ENCODE measurements at places on chromosomes 3 and 15. TPM values are rescaled to one million over a fixed set of nuclear protein-coding genes. Genes with fewer than 3 reads are reported as not detected.

- no peaks in the 10 kb centered on the region for H3K36me3 ChIP-seq
- peak; percentile 10 for DNase-seq
- no peaks in the 10 kb centered on the region for H3K4me1 ChIP-seq
- H3K4me3 ChIP-seq, result no peak overlapping the region
- H3K27me3 ChIP-seq, result no peaks in the 10 kb centered on the region
These were observed 936.1 kb upstream of the NR2F2 start for GRCh38 chr15:95394186-95395067.

- no peak overlapping the region for H3K4me3 ChIP-seq
- no peaks in the 10 kb centered on the region for H3K27me3 ChIP-seq
- H3K27ac ChIP-seq, result no peak overlapping the region
- peaks cover 9% of the 10 kb centered on the region for H3K36me3 ChIP-seq
These were observed 45.7 kb downstream of the POC1A start for GRCh38 chr3:52108302-52109232.

GRCh38 chr15:83734487-83734886, 80.6 kb downstream of the ADAMTSL3 start:
- H3K27ac ChIP-seq, result peak overlapping the region; percentile 92
- peaks cover 34% of the 10 kb centered on the region for H3K4me1 ChIP-seq
- DNase-seq, result peak; percentile 41
- no peak overlapping the region for H3K4me3 ChIP-seq
- H3K27me3 ChIP-seq, result no peaks in the 10 kb centered on the region

- H3K4me3 ChIP-seq, result no peak overlapping the region
- no peaks in the 10 kb centered on the region for H3K27me3 ChIP-seq
- peak; percentile 67 for DNase-seq
These were observed 2.5 kb downstream of the XIRP1 start for GRCh38 chr3:39189959-39190269.

DNA sequence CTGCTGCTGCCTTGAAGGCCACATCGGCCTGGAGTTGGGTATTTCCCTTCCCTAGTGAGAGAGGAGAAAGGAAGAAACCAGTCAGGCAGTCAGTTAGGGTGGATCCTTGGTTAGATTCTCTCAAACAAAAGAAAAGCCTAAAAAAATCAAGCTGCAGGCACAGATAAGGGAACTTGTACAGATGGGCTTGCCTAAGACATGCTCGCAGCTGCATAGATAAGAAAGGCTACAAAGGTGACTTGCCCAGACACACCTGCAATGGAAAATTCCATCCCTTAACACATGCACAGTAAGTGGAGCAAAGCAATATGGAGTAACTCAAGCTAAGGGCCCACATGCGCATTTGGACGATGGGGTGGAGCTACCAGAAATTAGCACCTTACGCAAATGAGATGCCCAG, 199.7 kb upstream of the ARPP21 start:
- no peaks in the 10 kb centered on the region for H3K36me3 ChIP-seq
- no peak overlapping the region for H3K4me3 ChIP-seq
- no peak for DNase-seq
- no peak overlapping the region for H3K27ac ChIP-seq
- no peaks in the 10 kb centered on the region for H3K4me1 ChIP-seq
- no peaks in the 10 kb centered on the region for H3K27me3 ChIP-seq

DNA sequence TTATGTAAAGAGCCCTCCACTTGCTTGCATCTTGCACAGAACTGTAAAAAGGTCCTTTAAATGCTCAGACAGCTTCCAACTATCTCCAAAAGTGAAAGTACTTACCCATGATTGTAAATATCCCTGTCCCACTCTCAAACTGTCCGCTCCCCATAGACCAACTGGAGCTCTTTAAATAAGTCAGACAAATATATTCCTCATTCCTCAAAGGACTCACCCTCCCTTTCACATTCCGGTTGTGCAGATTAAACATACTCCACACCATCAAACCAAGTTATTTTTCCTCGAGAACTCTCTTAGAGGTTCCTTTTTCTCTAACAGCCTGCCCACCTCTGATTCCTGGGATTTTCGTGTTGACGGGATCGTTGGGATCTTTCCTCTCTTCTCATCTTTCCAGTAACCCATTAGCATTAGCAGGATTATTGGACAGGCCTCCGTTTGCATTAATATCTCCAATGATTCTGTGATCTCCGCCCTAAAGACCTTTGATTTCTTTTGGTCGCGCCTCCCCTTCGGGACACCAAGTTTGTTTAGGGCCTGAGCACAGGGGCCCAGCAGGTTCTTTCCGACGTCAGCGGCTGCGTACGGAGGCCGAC, 763 bp downstream of the GOLGB1 start:
- H3K27ac ChIP-seq, result peak overlapping the region; percentile 58
- peak overlapping the region; percentile 85 for H3K4me3 ChIP-seq
- no peak for DNase-seq
- H3K27me3 ChIP-seq, result no peaks in the 10 kb centered on the region
- peaks cover 10% of the 10 kb centered on the region for H3K4me1 ChIP-seq

- peak; percentile 72 for DNase-seq
- H3K4me1 ChIP-seq, result no peaks in the 10 kb centered on the region
- no peaks in the 10 kb centered on the region for H3K27me3 ChIP-seq
- no peak overlapping the region for H3K4me3 ChIP-seq
- no peak overlapping the region for H3K27ac ChIP-seq
- no peaks in the 10 kb centered on the region for H3K36me3 ChIP-seq
These were observed 2.1 kb downstream of the SLC41A3 start for GRCh38 chr3:126081618-126082361.

- no peaks in the 10 kb centered on the region for H3K4me1 ChIP-seq
- no peaks in the 10 kb centered on the region for H3K36me3 ChIP-seq
- no peaks in the 10 kb centered on the region for H3K27me3 ChIP-seq
- DNase-seq, result no peak
- H3K4me3 ChIP-seq, result no peak overlapping the region
These were observed 152.3 kb downstream of the CACNA1D start for GRCh38 chr3:53646723-53647122.

GRCh38 chr3:129563850-129564535, 21.0 kb downstream of the H1-8 start:
- DNase-seq, result no peak
- peaks cover 24% of the 10 kb centered on the region for H3K4me1 ChIP-seq
- H3K27ac ChIP-seq, result no peak overlapping the region

GRCh38 chr3:139127101-139127500, 82.4 kb upstream of the PRR23C start:
- no peak overlapping the region for H3K4me3 ChIP-seq
- DNase-seq, result no peak
- H3K36me3 ChIP-seq, result no peaks in the 10 kb centered on the region
- no peaks in the 10 kb centered on the region for H3K4me1 ChIP-seq
- H3K27ac ChIP-seq, result no peak overlapping the region
- H3K27me3 ChIP-seq, result no peaks in the 10 kb centered on the region

DNA sequence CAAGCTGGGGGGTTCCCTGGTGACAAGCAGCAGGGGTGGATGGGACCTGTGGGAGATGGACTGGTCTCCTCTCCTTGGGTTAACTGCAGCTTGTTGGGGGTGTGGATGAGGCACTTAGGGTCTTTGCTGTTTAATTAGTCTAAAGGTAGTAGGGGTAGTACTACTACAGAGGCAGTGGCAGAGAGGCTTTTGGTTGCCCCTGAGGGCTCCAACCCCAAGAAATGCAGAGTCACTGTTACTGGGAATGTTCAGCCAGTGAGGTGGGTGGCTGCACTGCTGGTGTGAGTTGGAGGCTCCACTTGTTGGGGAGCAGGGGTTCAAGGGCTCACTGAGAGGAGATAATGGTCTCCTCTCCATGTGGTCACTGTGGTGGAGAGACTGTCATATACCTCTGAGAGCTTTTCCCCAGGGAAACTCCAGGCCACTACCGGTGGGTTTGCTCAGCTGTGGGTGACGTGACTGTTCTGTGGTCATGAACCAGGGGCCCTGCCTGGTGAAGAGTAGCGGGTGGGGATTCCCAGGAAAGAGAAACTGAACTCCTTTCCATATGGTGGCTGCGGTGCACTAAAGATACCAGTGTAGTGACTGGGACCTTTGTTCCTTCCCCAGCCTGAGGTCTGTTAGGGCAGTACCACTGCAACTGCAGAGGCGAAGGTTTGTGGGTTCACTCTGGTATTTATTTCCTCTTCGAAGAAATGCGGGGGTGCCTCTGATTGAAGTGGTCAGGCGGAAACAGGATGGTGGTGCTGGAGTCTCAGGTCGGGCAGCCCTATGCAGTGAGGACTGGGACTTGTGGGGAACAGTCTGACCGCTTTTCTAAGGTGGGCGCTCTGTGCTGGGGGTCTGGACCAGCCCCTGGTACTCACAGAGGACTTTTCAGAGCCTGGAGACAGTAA, 68.9 kb upstream of the TNFSF10 start:
- peak; percentile 51 for DNase-seq
- no peak overlapping the region for H3K27ac ChIP-seq
- H3K27me3 ChIP-seq, result no peaks in the 10 kb centered on the region
- no peak overlapping the region for H3K4me3 ChIP-seq
- no peaks in the 10 kb centered on the region for H3K36me3 ChIP-seq

- no peaks in the 10 kb centered on the region for H3K36me3 ChIP-seq
- no peak for DNase-seq
- H3K27me3 ChIP-seq, result no peaks in the 10 kb centered on the region
- no peak overlapping the region for H3K4me3 ChIP-seq
- no peaks in the 10 kb centered on the region for H3K4me1 ChIP-seq
- H3K27ac ChIP-seq, result no peak overlapping the region
These were observed 21.3 kb downstream of the KLHL6 start for GRCh38 chr3:183534249-183534648.

DNA sequence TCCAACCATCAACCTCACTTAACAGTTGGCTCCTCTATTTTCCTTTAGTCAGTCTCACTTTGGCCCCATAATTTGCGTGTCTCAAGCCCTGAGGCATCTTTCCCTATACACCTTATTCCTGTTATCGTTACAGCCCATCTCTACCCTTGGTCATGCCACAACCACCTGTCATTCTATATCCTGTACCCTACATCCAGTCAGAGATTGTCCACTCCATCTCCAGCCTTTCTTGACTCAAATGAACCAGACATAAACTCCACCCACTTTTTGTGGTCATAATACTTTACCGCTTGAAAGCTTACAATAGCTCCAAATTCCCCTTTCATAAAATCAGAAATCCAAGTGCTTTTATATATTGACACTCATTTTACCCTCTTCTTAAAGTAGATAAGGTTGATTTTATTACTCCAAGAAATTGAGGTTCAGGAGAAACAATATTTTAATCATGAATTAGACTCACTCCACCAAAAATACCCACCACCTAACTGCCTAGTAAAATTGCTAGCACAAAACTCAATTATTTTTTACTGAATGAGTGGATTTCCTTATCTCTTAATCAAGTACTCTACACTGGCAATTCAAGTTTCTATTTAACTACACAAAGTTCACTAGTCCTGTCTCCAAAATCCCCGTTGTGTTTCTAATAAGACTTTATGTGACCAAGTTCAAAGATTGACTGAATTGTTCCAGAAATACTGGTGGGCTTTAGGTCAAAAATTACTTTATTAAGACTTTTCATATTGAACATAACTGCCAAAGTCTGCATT, 9.1 kb downstream of the CCR4 start:
- no peaks in the 10 kb centered on the region for H3K4me1 ChIP-seq
- H3K36me3 ChIP-seq, result no peaks in the 10 kb centered on the region
- H3K27me3 ChIP-seq, result no peaks in the 10 kb centered on the region
- no peak overlapping the region for H3K27ac ChIP-seq
- DNase-seq, result peak; percentile 32

- no peak for DNase-seq
- H3K4me1 ChIP-seq, result no peaks in the 10 kb centered on the region
- no peaks in the 10 kb centered on the region for H3K36me3 ChIP-seq
- H3K4me3 ChIP-seq, result no peak overlapping the region
These were observed 49.3 kb downstream of the CPEB1 start for GRCh38 chr15:82597815-82598214.

DNA sequence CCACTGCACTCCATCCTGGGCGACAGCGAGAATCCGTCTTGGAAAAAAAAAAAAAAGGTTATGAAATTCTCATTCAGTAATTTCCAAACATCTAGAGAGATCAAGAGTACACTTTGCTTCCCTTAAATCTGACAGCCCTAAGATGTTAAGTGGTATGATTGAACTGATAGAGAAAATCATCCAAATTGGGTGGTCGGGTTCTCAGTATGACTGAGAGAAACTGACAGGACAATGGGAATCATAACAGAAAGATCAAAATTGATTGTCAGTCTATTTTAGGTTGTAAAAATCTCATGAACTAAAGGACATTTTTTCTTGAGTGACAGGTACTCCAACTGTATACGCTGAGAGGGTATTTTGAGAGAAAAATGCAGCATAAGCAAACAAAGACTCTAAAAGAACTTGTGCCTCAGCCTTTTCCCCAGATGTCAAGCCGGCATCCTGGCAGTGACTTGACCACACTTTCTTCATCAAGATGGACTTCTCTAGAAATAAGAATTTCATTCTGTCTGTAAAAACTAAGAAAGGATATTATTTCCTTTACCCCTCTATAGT, 65.8 kb downstream of the MYO5A start:
- no peaks in the 10 kb centered on the region for H3K36me3 ChIP-seq
- no peaks in the 10 kb centered on the region for H3K4me1 ChIP-seq
- DNase-seq, result no peak
- H3K27ac ChIP-seq, result no peak overlapping the region
- H3K4me3 ChIP-seq, result no peak overlapping the region
- H3K27me3 ChIP-seq, result no peaks in the 10 kb centered on the region

- H3K36me3 ChIP-seq, result peaks cover 18% of the 10 kb centered on the region
- H3K4me3 ChIP-seq, result no peak overlapping the region
- peaks cover 5% of the 10 kb centered on the region for H3K4me1 ChIP-seq
- DNase-seq, result peak; percentile 59
These were observed 1.1 kb upstream of the FGF7 start for GRCh38 chr15:49421991-49422390.

- H3K4me3 ChIP-seq, result no peak overlapping the region
- peak; percentile 47 for DNase-seq
- peaks cover 15% of the 10 kb centered on the region for H3K4me1 ChIP-seq
- H3K27ac ChIP-seq, result peak overlapping the region; percentile 7
- H3K36me3 ChIP-seq, result peaks cover 37% of the 10 kb centered on the region
These were observed 15.8 kb downstream of the CHD2 start for GRCh38 chr15:92915766-92916435.

- no peaks in the 10 kb centered on the region for H3K36me3 ChIP-seq
- no peak overlapping the region for H3K27ac ChIP-seq
- no peak for DNase-seq
- H3K4me1 ChIP-seq, result no peaks in the 10 kb centered on the region
- no peaks in the 10 kb centered on the region for H3K27me3 ChIP-seq
- H3K4me3 ChIP-seq, result no peak overlapping the region
These were observed 26.0 kb downstream of the MASP1 start for GRCh38 chr3:187265461-187265955.

- DNase-seq, result no peak
- H3K4me3 ChIP-seq, result no peak overlapping the region
- no peaks in the 10 kb centered on the region for H3K36me3 ChIP-seq
- H3K4me1 ChIP-seq, result no peaks in the 10 kb centered on the region
- no peak overlapping the region for H3K27ac ChIP-seq
These were observed 238.0 kb downstream of the PLCL2 start for GRCh38 chr3:17122758-17123157.

GRCh38 chr3:81735334-81735733, 26.1 kb downstream of the GBE1 start:
- H3K36me3 ChIP-seq, result no peaks in the 10 kb centered on the region
- no peak overlapping the region for H3K4me3 ChIP-seq
- no peaks in the 10 kb centered on the region for H3K27me3 ChIP-seq
- H3K4me1 ChIP-seq, result peaks cover 11% of the 10 kb centered on the region
- H3K27ac ChIP-seq, result no peak overlapping the region

IQCF6 gene
- not detected for total RNA-seq

ELL3 gene
- total RNA-seq, result not detected

ANKRD34C gene
- not detected for total RNA-seq

JMJD7 gene
- 7.0 TPM for total RNA-seq

RTP3 gene
- total RNA-seq, result not detected

BTLA gene
- total RNA-seq, result not detected

ROPN1 gene
- not detected for total RNA-seq

KLHL40 gene
- 0.71 TPM for total RNA-seq

TTC21A gene
- total RNA-seq, result 0.56 TPM

TRIM59 gene
- total RNA-seq, result 39.9 TPM

CHRD gene
- 8.2 TPM for total RNA-seq

RLBP1 gene
- total RNA-seq, result not detected

ADAM10 gene
- total RNA-seq, result 334 TPM

CCNB2 gene
- total RNA-seq, result 193 TPM

APOD gene
- total RNA-seq, result 0.33 TPM

RPL22L1 gene
- total RNA-seq, result 52.8 TPM

Data from SJCRH30 (cell line).